ENCODE measurements at places on chromosomes 1 and 21. TPM values are rescaled to one million over a fixed set of nuclear protein-coding genes. Genes with fewer than 3 reads are reported as not detected.

The KCNJ9 gene
- polyA plus RNA-seq: not detected

The RPTN gene
- not detected for polyA plus RNA-seq

The GCSAML gene
- not detected for polyA plus RNA-seq

The LCE1E gene
- not detected for polyA plus RNA-seq

The KIRREL1 gene
- polyA plus RNA-seq: not detected

The TDRD10 gene
- polyA plus RNA-seq: not detected

The MSH4 gene
- polyA plus RNA-seq: 0.10 TPM

The FCRL4 gene
- 0.06 TPM for polyA plus RNA-seq

The HRNR gene
- not detected for polyA plus RNA-seq

The SERPINC1 gene
- polyA plus RNA-seq: not detected

The SPATA46 gene
- not detected for polyA plus RNA-seq

The RAB25 gene
- polyA plus RNA-seq: 2.9 TPM

The GPX7 gene
- 28.3 TPM for polyA plus RNA-seq

The CKS1B gene
- 102 TPM for polyA plus RNA-seq

The FMO5 gene
- 1.9 TPM for polyA plus RNA-seq

The PDE4DIP gene
- 44.1 TPM for polyA plus RNA-seq

The LRRC40 gene
- polyA plus RNA-seq: 6.0 TPM

The CLCA1 gene
- polyA plus RNA-seq: not detected
